ENCODE measurements at places on chromosomes 6 and 20.
A peak's percentile ranks its signal among the peaks of the same experiment; 100 is the strongest.

DNA sequence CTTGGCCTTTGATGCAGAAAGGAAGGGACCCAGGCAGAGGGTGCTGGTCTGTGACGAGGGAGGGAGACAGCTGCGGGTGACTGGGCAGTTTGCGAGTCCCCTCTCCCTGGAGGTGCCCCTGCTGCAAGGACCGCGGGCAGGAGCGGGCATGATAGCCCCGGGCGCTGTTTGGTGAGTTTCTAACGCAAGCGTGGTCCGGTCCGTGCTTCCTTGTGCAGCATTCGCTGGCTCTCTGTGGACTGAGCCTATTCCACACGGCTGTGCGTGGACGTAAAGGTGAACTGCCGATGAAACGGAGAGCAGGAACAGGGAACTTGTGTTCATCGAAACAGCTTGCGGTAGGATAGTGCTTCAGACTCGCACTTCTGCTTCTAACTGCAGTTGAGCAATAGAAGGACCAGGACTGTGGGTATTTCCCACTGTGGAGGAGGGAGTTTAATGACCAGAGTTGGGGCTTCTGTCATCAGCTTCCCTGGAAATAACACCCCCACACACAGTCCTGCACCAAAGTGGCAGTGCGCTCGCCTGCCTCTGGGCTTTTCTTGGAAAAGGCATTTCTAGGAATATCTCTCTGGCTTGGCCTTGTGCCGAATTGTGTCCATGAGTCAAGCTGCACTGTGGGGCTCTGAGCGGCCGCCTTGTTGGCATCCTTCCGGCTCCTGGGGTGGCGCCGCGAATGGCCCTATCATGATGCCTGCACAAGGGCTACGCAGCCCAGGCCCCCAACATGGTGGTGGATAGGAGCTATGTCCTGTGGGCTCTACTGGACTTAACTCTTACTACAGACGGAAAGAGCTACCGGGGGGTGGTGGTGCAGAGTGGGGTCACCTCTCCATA is 48.9 kb downstream of the DUSP22 start:
- DNase-seq = no peak

GRCh38 chr20:38260025-38260377 is 534 bp downstream of the KIAA1755 start:
- DNase-seq = no peak

- no peak for DNase-seq
Measured at GRCh38 chr6:132380358-132381029, 20.8 kb downstream of the MOXD1 start.

DNA sequence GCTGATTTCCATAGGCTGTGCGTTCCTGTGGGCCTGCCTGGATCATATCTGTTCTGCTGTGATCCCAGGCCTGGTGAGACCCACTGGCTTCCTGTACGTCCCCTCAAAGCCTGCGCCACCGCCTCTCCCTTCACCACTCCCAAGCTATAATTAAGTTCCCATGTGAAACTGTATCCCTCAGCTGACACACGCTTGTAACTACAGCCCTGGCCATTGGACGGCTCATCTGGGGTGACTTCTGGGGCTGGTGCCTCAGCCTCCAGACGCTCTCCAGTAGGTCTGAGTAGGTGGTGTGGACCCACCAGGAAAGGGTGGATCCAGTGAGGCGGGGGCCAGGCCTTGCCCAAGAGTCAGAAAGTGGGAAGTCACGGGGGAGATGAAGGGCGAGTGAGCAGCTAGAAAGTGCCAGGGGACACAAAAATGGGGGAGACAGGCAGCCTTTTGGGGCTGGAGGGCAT is 21.0 kb downstream of the PPARD start:
- DNase-seq = peak; percentile 44

DNA sequence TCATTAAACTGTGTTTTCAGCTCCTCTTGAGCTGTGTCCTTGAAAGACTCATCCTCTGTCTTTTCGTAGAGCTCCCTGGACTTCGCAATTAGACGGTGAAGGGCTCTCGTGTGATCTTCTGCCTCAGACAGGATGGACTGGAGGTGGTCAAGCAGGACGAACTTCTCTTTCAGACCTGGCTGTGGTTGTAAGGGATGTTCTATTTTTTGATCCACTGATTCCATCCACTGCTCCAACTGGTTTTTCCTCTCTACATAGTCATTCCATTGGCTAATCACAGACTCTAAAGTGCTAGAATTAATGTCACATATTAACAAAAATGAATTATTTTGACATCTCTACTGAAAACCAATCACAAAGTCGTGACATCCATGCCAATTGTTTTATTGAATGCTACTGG is 250.1 kb downstream of the SYNE1 start:
- DNase-seq = no peak

GRCh38 chr20:61767761-61768494 is 297.8 kb downstream of the TAF4 start:
- no peak for DNase-seq

DNA sequence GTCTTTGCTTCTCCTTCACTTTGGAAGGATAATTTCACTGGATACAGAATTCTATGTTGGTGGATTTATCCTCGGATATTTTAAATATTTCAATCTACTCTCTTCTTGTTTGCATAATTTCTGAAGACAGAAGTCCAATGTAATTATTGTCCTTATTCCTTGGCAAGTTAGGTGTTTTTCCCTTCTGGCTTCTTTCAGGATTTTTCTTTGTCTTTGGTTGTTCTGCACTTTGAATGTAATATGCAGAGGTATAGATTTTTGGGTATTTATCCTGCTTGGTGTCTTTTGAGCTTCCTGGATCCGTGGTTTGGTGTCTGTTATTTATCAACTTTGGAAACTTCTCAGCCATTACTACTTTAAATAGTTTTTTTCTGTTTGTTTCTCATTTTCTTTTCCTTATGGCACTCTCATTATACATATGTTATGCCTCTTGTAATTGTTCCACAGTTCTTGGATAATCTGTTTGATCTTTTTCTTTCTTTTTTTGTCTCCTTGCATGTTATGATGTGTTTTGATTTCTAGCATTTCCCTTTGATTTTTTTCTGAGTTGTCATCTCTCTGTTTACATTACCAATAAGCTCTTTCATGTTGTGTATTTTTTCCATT is 48.6 kb upstream of the ATXN1 start:
- no peak for DNase-seq

DNA sequence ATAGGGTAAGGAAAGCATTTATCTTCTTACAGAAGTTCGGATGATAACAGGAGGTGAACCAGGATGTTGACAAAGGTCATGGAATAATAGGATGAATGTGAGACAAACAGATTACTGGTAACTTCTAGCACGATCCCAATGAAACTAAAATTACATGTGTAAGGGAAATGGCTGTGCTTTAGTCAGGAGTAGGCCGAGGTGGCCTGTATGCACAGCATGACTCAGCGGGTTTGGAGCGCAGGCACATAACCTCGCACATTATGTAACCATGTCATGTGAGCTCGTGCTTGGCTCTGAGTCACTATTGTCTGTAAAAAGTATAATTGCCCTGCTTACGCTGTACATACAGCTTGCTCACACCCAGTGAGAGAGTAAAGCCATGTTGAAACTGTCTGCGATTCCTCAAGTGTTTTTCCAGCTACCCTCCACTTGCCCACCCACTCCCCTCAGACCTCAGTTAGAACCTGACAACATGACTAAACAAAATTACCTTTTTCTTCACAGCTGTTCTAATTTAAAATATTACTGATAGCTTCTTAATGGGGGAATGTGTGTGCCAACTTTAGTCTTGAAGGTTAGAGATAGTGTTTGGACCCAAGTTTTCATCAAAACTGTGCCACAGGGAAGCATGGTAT is 8.2 kb downstream of the CYB5R4 start:
- DNase-seq = peak; percentile 73

DNA sequence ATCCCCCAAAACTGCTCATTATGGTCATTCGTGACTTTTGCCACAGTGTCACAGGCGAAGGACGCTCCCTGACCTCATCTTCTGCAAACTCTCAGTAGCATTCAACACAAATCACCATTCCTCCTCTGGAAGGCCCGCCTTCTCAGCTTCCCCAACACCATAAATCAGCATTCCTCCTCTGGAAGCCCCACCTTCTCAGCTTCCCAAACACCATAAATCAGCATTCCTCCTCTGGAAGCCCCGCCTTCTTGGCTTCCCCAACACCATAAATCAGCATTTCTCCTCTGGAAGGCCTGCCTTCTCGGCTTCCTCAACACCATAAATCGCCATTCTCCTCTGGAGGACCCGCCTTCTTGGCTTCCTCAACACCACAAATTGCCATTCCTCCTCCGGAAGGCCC is 288.0 kb upstream of the AGPAT4 start:
- peak; percentile 37 for DNase-seq

- no peak for DNase-seq
Measured at GRCh38 chr6:16336911-16337294, 98.5 kb downstream of the GMPR start.
